ENCODE measurements at places on chromosomes 13 and 19.

- no peak for DNase-seq
Observed at GRCh38 chr19:39133431-39134270, 8.1 kb downstream of the PAK4 start.

- DNase-seq = no peak
Observed at GRCh38 chr19:44847144-44848035, 1.3 kb downstream of the NECTIN2 start.

- DNase-seq = no peak
Observed at GRCh38 chr19:2633693-2634075, 68.8 kb downstream of the GNG7 start.

- no peak for DNase-seq
Observed at GRCh38 chr13:112587764-112588489, at the start of gene TUBGCP3. Gene TUBGCP3, minus strand, starts transcription at chr13:112588153. Its CDS starts 173 bp downstream, at chr13:112587980.

DNA sequence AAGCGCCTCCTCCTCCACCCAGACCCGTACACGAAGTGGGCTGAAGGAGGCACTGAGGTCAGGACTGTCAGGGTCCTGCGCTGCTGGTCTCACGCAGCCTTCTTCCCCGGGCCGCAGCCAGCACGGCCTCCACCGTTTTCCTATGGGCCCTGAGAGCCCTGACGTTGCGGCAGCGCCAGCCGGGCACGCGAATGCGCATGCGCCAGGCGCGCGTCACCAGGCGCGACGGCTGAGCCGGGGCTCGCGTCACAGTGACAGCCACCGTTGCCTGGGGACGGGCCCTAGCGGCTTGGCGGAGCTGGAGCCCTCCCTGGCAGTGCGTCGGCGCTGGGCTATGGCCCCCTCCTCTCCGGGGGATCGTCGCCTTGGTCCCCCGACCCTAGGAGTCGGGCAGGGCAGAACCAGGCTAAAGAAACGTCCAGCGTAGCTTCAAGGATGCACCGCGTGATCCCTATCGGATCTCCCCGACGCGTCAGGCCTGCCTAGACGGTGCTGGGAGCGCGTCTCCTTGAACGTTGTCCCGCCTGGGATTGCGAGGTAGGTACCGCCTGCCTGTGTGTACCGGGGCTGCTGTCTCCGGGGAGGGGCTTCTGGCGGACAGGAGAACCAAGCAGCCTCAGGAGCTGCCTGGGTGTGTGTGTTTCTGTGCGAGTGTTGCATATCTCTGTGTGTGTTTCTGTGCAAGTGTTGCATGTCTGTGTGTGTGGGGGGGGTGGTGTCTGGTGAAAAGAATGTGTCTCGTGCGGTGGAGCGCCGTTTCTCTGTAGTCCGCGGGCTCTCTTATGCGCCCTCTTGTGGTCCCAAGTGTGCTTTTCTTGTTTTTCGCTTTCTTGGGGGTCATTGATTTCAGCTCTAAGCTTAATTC lies 43.2 kb downstream of the ZNF571 start:
- peak; percentile 11 for DNase-seq

GRCh38 chr19:44990966-44991365 lies 10.3 kb upstream of the RELB start:
- no peak for DNase-seq

DNA sequence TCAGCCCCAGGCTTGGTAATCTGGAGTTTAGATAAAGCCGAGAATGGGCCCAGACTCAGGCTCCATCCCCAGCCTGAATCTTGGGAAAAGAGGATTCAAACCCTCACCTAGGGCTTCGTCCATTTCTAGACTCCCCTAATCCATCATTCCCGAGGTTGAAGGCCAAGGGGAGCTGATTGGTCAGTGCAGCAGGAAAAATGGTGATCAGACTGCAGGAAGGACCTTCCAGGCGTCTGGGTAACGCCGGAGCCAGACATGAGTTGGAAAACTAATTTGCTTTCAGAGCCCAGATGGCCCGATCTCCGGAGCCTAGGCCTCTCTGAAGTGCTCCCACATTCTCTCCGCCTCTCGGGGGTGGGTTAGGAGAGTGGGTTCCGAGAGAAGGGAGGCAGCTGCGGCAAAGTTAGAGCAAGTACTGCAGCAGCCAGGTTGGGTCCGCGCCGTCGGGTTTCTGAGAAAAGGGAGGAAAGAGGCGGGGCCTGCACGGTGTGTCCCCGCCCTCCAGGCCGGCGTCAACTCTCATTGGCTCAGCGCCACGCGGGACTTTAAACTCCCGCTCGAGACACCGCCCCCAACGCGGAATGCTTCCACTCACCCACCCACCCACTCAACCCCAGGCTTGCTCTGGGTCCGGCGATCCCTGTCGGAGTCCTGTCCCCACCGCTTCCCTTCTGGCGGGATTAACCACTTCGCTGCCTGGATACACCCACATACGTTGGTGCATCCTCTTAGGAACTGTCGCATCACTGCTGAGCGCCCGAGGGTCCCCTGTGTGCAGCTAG lies 788 bp upstream of the RTBDN start:
- no peak for DNase-seq

DNA sequence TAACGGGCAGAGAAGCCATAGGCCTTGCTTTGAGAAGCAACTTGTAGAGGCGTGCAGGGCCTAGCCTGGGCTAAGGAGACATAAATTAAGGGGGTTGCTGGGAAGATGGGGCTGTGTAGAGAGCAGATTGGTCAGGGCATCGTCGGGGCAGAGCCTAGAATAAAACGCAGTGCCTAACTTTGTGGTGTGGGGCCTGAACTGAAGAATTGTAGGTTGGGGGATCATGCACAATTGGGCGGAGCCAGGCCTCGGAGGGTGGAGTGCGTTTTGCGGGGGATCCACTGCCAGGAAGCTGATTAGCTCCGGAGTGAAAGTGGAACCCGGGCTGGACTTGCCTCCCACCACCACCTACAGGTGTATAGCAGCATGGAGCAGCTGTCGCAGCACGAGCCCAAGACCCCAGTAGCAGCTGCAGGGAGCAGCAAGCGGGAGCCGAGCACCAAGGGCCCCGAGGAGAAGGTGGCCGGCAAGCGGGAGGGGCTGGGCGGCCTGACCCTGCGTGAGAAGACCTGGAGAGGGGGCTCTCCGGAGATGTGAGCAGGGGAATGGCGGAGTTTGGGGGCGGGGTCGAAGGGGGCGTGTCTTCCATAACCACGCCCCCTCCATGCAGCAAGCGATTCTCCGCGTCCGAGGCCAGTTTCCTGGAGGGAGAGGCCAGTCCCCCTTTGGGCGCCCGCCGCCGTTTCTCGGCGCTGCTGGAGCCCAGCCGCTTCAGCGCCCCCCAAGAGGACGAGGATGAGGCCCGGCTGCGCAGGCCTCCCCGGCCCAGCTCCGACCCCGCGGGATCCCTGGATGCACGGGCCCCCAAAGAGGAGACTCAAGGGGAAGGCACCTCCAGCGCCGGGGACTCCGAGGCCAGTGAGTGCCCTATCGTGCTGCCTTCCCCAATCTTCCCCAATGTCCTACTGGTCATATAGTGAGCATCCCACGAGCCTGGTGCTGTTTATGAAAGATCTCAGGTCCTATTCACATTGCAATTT lies 13.8 kb downstream of the DNASE2 start:
- DNase-seq = no peak

DNA sequence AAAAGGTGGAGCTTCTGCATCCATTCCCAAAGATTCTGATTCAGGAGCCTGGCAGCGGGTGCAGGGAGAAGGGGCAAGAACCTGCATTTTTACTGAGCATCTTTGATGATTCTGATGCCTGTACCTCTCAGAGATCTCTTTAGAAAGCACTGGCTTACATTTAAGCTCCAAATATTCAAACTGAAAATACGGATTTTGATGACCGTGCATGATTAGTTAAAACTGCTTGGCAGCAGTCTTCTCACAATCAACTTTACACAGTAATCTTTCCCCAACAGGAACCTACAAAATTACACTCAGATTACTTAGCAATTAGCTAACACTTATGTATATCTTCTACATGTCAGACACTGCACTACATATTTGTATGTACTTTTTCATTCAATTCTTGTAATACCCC lies 108.9 kb downstream of the DOCK9 start:
- DNase-seq = no peak

GRCh38 chr13:31739226-31739625 lies at the start of gene RXFP2:
Gene RXFP2, plus strand, starts transcription at chr13:31739526. Its CDS starts 87 bp downstream, at chr13:31739613.
- no peak for DNase-seq

DNA sequence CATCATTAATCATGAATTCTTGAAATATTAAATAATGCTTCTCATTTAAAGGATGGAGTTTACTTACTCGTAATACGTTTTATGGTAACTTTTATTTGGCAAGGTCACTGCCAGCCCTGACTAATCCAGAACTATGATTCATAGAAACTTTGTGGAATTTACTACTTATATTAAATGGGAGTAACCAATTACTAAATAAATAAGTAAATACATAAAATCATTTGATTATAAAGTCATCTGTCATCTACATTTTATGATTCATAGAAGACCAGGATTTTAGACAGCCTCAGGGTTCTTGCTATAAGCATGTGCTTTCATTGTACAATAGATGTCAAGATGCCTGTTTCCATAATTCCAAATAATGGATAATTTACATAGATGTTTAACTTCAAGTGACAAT lies 611.1 kb downstream of the TBC1D4 start:
- no peak for DNase-seq

DNA sequence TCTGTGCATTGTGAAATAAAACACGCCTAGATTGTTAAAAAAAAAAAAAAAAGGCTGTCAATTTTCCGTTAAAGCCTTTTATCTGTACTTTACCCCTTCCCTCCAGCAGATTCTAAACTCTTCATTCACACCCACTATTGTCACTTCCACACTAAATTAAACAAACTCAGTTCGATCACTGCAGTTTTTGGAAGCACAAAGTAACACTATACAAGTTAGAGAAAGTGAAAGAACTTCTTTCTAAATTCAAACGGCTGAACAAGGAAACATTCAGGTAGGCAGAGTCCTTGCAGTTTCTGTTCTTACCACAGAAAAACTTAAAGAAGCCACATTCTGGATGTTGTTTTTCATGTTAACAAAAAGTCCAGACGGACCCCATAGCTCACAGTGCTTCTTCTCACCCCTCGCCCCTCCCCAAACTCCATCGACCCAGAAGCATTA lies 27.5 kb upstream of the UBE2L5 start:
- DNase-seq = no peak

GRCh38 chr19:45528744-45529419 lies 21.6 kb downstream of the VASP start:
- no peak for DNase-seq

GRCh38 chr13:64256751-64257150 lies 2841.1 kb upstream of the PCDH20 start:
- DNase-seq = no peak
